ENCODE measurements at places on chromosomes 4 and X.

GRCh38 chr4:67273666-67274065 lies 271.6 kb downstream of the CENPC start:
- DNase-seq, result no peak

- DNase-seq, result peak; percentile 33
Observed at GRCh38 chr4:7938609-7939376, 868 bp downstream of the AFAP1 start.

- no peak for DNase-seq
Observed at GRCh38 chrX:27878862-27879261, 71.1 kb downstream of the MAGEB10 start.

DNA sequence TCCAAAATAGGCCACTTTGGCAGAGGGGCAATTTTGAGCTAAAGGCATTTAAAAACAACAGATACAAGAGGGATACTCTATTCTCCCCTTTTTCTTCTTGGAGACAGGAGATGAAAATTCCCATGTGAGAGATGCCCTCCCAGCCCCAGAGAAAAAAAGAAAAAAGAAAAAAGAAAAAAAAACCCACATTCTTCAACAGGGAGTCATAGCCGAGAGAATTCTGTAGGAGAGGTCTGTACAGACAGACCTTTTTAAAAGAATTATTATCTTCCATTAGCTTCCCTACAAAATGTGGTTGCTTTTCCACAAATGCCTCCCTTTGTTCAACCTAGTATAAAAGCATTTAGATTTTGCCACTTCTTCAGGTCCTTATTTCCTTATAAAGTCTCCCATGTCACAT lies 89.9 kb downstream of the SPCS3 start:
- DNase-seq, result no peak

DNA sequence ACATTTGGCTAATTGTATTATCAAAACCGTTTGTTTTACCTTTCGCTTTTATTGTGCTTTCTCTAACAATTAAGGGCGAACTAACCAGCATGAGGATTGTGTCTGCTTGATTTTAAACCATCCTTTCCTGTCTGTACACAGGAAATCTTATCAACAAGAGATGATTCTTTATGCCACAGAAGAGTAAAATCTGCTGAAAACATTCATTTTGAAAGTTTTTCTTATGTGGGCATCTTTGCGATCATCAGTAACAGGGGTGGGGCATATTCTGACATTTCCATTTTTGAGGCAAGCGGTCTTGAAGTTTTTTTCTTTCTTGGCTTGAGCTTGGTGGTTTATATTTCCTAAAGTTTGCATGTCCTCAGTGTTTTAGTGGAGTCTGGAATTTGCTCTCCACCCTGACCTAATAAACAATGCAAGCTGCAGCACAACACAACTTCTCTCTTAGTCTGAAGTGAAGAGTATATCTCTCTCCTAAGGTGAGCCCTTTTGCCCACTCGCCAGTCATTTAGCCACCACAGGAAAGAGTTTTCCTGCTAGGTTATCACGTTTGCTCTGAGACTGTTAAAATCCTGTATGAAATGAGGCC lies 26.6 kb downstream of the NFKB1 start:
- DNase-seq, result no peak

DNA sequence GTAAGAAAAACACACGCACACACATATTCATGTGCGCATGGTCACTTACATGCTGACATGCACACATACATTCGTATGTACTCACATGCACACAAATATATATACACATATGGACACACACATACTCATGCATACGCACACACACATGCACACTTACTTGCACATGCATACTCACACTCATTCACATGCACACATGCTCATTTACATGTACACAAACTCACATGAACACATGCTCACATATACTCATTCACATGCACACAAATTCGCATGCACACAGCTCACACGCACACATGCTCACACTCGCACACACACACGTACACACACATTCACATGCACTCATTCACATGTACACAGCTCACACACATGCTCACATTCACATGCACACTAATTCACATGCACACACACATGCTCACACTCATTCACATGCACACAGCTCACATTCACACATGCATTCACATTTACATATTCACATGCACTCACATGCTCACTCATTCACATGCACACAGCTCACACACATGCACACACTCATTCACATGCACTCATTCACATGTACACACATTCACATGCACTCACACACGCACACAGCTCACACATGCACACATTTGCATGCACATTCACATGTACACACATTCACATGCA lies 276.1 kb downstream of the DHRSX start:
- DNase-seq, result no peak
